NCI-H345 (cell line): ENCODE measurements at places on chromosomes 1 and 21.

DNA sequence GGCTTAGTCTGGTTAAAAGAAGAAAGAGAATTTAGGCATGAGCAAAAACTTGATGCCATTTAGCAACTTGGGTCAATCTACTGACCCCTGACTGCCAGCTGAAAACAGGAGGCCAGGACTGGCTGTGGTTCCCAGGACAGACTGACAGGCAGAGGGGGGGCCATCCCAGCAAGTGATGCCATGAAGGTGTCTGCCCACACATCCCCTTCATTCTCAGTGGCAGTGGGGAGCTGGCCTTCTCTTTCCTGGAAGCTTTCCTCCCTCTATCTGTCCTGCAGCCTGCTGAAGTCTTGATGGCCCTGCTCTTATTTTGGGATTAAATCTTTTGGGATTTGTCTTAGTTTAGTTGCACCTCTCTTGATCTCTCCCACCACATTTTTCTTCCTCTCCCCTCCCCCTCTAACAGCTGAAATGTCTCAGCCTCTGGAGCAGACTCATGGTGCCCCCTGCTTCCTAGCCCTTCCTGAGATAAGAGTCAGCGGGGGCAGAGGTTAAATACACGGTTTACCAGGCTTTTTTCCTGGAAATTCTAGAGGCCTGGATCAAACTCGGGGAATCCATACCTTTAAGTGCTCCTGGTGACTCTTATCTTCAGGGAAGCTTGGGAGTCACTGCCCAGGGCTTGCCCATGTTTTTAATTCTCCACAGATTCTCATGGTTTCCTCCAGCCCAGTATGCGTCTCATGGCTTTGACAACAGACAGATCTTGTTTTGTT lies 99.5 kb upstream of the TSPAN2 start:
- DNase-seq = no peak

DNA sequence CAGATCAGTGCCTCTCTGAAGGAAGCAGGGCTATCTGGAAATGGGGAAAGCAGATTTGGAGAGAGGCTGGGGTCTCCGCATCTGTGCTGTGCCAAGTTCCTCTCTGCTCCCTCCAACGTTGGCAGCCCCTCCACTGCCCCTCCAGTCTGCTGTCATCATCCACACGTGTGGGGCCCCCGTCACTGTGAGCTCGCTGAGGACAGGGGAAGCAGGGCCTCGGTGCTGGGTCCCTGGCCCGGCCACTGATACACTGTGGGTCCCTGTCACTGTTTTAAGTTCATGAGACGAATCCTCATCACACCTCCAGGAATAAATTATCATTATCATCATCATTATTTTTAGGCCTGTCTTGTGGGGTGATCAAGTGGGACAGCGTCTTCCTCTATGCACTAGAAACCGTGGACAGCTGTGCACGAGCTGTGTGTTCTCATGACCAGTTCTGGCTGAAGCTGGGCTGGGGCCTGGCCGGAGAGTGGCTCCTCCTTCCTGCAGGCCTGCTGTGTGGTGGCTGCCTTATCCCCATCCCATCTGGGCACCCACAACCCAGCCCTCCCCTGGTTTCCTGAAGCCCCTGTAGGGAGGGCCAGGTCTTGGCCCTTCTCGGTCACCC lies 52.2 kb downstream of the DMRTB1 start:
- no peak for DNase-seq

DNA sequence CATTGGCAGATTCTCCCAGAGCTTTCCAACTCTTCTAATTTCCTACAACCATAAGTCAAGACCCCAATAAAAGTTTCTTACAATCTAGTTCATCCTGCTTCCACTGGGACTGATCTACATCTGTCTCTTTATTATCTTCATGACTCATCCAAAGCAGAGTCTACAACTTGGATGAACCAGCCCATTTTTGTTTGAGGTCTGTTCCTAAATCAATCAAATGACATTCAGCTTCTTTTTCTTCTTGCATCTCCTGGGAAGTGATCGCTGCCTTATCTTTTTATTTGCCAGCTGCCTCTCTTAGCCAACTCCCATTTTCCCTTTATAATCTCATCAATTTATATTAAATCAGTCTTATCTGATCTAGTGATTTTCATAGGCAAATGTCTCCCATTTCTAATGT lies 105.6 kb downstream of the ERG start:
- no peak for DNase-seq

DNA sequence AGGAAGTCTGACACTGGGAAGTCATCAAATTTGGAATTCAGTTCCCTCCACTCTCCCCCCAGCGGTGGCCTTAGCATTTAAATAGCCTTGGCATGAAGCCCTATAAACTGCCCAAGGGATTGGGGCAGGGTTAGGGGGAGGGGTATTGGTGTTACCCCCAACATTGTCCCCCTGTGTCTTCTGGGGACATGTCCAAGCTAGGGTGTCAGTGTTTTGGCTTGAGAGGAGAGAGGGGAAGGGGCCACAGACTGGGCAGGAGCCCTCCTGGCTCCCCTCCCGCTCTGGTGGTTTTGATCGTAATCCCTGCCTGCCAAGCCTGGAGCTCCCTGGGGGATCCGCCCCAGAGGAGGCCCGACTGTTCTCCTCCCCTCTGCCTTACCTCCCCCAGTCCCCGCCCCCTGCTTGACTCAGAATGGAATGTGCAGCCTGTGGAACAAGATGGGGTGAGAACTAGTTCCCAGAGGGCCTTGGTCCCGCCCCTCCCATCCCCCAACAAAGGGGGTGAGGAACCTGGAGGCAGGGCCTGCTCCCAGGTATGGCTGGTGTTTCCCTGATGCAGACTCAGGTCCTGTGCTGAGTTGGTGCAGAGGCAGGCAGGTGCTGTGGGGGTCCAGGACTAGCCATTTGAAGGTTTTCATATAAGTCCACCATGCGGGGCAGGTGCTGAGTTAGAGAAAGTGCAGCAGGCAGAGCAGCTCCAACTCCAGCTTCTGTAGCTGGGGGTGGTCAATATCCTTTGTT lies 7.4 kb downstream of the SOX13 start:
- peak; percentile 87 for DNase-seq

- peak; percentile 52 for DNase-seq
These were observed 62.5 kb downstream of the PEX14 start for GRCh38 chr1:10537082-10537766.

DNA sequence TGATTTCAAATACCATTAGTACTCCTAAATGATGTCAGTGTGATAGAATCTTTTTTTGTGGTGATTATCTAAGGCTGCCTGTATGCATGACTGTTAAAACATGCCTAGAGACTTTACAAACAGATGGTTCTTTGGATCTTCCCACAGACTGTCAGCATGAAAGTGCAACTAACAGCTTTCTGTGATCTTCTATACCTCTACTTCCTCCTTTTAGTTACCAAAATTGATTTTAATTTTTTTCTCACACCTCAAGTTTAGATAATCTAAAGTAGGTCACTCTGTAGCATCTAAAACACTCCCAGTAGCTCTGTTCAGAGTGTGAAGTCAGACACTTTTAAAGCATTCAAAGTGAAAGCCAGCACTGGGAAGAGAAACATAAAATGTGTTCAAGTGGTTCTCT lies 534.5 kb downstream of the PTPRC start:
- DNase-seq = no peak

DNA sequence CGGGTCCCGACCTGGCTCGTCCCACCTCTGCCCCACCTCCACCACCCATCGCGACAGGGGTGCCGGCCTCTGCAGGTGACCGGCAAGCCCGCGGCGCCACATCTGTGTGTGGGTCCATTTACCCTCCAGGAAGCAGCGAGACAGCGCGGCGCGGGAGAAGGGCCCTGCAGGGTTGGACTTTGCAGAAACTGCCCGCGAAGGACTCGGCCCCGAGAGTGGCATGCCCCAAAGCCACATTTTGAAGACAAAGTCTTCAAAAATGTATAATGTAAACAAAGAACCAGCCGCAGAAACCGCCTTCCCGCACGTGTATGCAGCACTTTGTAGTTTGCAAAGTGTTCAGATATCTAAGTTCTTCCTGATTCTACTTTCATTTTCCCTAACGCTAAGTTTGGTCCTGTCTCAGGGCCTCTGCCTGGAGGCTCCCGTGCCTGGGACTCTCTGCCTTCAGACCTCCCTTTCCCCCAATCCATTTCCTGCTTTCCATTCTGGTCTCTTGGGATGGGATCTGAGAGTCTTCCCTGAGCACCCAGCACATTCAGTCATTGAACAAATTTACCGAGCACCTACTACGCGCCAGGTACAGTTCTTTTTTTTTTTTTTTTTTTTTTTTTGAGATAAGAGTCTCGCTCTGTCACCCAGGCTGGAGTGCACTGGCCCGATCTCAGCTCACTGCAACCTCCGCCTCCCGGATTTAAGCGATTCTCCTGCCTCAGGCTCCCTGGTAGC lies 524 bp upstream of the TMCO4 start:
- peak; percentile 43 for DNase-seq

- DNase-seq = peak; percentile 19
These were observed 15.0 kb downstream of the IFFO2 start for GRCh38 chr1:18941221-18942141.

DNA sequence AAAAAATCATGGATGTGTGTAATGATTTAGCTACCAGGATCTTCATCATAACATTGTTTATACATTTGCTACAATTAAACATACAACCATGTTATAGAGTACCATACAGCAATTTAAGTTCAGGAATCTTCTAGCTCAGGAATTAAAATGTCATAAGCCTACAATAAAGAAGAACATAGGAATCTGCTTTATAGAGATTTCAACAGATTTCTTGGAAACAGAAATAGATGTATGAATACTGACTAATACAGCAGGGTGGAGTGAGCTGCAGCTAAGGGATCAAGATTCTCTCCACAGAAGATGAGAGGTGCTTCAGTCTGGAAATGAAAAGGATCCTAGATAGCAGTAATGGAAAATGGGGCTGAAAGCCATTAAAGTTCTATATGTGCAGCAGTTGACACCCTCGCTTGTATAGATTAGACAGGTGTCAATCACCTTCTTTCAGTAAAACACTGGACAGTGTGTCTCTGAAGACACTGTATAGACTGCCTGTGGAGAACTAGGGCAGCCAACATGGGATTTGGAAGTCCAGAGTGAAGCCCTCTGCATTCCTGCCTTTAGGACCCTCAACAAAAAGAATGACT lies 73.9 kb downstream of the DNTTIP2 start:
- DNase-seq = no peak

DNA sequence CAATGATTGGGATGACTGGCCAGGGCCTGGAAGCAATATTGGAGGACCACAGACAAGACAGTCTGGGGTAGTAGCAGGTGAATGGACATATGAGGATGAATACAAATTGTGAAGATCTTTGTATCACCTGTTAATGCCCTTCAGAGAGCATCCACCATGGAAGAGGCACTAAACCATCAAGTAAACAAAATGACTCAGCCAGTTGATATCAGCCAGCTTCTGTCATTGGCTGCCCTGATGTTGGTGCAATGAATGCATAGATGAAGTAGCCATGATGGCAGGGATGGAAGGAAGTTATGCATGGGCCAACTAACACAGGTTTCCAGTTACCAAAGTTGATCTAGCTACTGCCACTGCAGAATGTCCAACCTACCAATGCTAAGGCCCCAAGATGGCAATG lies 16.1 kb upstream of the ERI3 start:
- DNase-seq = no peak

DNA sequence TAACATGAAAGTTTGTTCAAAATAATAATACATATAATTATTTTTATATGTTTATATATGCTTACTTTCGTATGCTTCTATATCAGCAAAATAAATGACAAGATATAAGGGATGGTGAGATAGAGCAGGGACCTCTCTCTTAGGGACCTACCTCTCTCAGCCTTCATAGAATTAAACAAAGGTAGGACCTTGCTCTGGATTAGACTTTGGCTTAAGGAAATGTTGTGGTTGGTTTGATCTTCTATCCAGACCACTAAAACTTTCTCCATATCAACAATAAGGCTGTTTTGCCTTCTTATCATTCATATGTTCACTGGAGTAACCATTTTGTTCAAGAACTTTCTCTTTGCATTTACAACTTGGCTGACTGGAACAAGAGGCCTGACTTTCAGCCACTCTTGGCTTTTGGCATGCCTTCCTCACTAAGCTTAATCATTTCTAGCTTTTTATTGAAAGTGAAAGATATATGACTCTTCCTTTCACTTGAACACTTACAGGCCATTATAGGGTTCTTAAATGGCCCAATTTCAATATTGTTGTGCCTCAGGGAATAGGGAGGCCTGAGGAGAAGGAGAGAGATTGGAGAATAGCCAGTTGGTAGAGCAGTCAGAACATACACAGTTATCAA lies 14.4 kb downstream of the FRRS1 start:
- no peak for DNase-seq

DNA sequence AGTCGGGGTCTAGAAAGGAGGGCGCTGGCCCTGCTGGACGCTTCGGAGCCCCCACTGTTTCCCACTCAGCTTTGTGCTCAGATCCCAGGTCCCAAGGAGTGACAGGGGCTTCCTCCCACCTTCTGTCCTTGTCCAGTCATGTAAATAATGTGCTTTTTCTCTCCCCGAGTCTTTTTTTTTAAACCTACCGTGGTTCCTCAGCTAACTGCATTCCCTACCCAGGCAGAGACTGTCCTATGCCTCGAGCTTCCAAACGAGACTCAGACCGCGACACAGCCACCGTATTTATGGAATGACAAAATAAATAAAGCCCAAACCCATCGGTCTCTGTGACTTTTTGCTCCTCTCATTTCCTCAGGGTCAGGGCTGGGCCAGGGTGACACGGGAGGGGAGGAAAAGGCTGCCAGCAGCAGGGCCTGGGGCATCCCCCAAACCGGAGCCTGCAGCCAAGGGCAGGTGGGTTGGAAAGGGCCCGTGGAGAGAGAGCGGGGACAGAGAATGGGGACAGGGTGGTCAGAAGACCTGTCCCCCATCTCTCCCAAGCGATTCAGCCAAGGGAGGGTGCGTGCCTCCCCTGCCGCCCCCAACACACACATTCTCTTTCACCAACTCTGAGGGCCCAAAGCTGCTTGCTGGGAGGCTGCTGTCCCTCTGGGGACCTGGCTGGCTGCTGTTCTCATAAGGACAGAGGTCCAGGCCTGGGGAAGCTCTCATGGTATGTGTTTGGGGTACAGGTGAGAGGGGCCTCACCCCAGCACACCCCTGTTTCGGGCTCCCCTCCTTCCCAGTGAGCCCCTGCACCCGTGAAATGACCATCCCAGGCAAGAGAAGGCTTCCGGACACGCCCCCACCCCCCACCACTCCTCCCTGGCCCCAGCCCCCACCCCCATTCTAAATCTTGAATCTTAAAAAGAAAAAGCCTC lies 55.4 kb downstream of the KCNAB2 start:
- DNase-seq = no peak

DNA sequence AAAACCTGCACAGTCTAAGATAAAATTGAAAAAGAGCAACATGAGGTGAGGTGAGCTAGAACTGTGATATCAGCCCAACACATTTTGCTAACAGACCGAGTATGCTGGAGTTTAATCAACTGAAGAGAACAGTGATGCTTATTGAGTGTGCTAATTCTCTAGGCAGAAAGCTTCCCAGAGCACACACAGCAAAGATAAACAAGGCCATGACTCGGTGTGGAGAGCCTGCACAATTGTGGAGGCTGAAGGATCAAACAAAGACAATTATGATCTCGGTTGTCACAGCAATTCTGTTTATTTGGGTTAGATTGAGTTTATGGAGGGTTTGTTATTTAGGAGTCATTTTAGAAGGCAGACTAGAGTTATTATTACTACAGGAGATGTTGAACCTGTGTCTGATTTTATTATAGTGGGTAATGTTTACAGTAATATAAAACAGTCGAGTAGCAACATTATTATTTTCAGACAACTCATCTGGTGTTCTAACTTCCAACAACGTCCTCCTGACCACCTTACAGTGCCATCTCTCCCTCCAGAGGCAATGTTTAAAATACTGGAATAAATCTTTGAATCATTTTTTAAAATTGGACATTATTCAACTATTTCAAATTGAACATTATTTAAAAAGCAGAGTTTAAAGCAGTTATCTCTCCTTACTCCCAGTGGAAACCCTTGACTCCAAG lies 40.2 kb downstream of the DPT start:
- DNase-seq = peak; percentile 20

- DNase-seq = no peak
These were observed 32.8 kb upstream of the ZNF281 start for GRCh38 chr1:200442537-200443156.

- DNase-seq = no peak
These were observed 12.5 kb downstream of the MECR start for GRCh38 chr1:29218223-29218622.
